Esophagus squamous epithelium (tissue), 5 donors: ENCODE measurements at places on chromosomes 1 and 21.

DNA sequence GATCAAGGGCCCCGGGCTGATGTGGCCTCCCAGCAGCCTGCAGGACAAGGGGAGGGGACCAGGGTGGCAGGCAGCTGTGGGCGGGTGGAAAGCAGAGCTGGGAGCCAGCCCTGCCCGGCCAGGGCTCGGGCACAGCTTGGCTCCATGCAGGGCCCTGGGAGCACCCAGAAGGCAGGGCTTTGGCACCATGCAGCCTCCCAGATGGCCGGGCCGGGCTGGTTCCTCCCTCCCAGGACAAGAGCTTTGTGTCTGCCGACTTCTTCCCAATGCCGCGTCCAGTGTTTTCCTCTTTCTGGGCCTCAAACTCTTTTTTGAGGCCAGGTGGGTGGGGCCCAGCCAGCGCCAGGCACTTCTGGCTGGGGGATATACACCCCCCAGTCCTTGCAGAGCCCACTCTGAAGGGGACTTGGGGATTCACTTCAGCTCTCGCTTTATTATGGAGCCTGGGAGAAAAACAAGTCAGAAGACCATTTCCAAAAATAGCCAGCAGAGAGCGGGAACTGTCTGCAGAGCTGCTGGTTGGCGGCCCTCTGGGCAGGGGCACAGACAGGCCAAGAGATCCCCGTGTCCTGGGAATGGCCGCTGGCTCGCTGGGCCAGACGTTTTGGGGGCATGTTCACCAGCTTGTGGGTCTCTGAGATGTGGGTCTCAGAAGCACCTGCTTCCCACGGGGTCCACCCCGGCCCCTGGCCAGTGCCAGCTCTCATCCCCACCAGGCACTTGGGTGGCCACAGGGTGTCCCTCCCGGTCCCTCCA is 103.8 kb upstream of the ARHGEF16 start:
- no peak for DNase-seq

- no peak for DNase-seq
Measured at GRCh38 chr21:46248422-46248782, 19.8 kb upstream of the LSS start.

DNA sequence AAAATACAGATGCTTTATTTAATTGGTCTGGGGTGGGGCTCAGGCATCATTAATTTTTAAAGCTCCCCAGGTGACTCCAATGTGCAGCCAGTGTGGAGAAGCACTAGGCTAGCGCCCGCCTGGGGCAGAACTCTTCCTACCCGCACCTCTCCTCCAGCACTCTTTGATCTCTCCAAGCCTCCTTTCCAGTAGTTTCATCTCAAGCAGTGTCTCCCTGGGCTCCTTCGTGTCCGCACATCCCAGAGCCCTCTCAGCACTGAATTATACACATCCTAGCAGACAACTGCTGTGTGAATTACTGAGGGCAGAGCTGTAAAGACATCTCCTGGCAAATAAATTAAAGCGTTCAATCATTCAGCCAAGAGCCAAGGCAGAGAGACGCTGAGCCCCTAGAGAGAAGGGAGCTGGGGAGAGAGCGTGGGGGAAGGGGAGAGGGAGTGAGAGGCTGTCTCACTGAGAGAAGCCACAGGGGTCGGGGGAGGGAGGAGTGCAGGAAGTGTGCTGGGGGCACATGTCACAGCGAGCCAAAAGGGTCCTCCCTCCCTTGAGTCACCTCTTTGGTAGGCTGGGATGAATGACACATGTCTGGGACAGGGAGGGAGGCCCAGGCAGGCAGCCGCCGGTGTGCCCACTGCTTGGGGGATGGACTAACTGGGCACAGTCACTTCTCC is 21.0 kb upstream of the PARP1 start:
- no peak for DNase-seq

- no peak for DNase-seq
Measured at GRCh38 chr1:156465747-156466365, 34.7 kb downstream of the MEF2D start.
